ENCODE measurements at places on chromosomes 12 and 14.
A peak's percentile ranks its signal among the peaks of the same experiment; 100 is the strongest.

DNA sequence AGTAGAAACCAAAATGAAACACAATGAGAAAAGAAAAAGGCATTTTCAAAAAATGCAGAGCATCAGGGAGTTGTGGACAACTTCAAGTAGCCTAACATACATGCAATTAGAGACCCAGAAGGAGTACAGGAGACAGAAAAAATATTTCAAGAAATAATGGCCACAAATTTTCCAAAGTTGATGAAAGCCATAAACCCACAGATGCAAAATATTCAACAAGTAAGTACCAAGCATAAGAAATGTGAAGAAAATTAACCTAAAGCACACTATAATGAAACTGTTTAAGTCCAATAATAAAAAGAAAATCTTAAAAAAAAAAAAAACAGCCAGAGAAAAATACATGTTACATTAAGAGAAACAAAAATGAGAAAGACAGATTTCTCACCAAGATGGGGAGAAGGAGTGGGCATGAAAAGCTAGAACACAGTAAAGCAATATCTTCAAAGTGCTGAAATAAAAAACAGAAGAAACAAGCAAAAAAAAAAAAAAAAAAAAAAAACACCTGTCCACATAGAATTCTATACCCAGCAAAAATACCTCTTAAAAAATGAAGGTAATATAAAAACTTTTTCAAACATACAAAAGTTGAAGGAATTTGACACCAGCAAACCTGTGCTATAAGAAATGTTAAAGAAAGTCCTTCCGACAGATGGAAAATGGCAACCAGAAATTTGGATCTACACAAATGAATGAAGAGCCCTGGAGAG, 77.1 kb downstream of the PRKAB1 start:
- no peaks in the 10 kb centered on the region for H3K4me1 ChIP-seq
- peaks cover 2% of the 10 kb centered on the region for H3K36me3 ChIP-seq
- H3K27ac ChIP-seq: no peak overlapping the region
- no peak overlapping the region for H3K4me3 ChIP-seq
- DNase-seq: no peak

DNA sequence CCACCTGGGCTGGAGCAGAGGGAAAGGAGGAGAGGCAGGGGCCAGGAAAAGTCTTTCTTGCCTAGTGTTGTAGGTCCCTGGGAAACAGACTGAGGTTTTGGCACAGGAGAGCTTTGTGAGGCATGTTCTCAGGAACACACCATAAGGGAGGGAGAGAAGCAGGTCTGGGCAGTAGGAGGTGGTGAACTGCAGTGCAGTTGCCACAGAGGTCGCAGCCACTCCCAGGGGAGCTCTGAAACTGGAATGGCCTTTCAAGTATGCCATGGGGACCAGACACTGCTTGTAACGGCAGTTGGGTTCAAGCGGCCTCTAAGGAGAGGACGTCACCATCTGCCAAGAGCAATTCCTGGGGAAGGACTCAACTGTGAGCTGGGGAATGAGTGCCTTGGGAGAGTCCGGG, 35.4 kb upstream of the NKX2-8 start:
- no peak overlapping the region for H3K4me3 ChIP-seq
- H3K27ac ChIP-seq: no peak overlapping the region
- H3K4me1 ChIP-seq: no peaks in the 10 kb centered on the region
- no peak for DNase-seq
- no peaks in the 10 kb centered on the region for H3K27me3 ChIP-seq
- peaks cover 2% of the 10 kb centered on the region for H3K36me3 ChIP-seq

DNA sequence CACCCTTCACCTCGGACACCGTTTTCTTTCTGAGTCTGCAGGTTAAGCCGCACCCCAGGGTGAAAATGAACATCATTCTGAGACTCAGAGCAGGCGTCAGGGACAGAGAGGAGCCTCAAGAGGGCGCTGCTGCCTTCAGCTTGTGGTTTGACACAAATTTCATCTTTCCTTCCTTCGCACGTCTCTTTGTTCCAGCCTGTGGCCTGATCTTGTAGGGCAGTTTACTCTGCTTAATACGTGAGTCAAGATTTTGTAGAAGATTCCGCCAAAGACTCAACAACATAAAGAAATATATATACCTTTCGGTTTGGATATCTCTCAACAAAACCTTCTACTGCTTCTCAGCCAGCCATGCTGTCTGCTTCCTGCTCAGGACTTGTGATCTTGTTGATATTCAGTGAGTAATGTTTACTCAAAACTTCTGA, 329.3 kb upstream of the OR4E1 start:
- DNase-seq: peak; percentile 52
- H3K27me3 ChIP-seq: no peaks in the 10 kb centered on the region
- peak overlapping the region; percentile 70 for H3K4me3 ChIP-seq

DNA sequence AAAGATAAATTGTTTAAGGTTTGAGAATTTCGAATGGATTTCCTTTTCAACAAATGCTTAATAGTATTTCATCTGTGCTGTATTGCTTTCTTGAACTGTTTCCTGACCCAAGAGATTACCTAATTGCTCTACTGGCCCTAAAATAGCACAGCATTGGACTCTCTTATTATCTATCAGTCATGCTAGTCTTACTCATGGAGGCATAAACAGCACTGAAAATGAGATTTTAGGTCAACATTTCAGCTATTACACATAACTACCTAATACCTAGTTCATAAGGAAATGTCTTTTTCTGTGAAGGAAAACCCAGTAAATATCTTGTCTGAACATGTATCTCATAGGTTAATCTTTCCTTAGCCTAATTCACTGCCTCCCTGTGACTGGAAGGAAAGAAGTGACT, 4.3 kb upstream of the ABCD2 start:
- H3K27ac ChIP-seq: no peak overlapping the region
- H3K27me3 ChIP-seq: no peaks in the 10 kb centered on the region
- H3K4me3 ChIP-seq: no peak overlapping the region
- peaks cover 46% of the 10 kb centered on the region for H3K4me1 ChIP-seq

DNA sequence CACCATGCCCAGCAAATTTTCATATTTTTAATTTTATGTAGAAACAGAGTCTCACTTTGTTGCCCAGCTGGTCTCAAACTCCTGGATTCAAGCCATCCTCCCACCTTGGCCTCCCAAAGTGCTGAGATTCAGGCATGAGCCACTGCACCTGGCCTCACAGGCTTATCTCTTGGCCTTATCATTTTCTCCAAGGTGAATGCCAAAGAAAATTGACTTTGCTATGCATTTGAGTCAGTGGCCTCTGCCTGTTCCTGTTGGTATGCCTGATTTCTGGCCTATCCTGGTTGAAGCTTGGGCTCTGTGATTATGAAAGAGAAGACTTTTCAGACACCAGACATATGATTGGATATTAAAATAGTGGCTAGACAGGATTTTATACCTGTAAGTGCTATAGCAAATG, 34.2 kb downstream of the MANSC1 start:
- H3K27me3 ChIP-seq: peaks cover 31% of the 10 kb centered on the region
- H3K4me1 ChIP-seq: no peaks in the 10 kb centered on the region
- DNase-seq: no peak
- H3K36me3 ChIP-seq: no peaks in the 10 kb centered on the region
- H3K27ac ChIP-seq: no peak overlapping the region

GRCh38 chr14:105313381-105314286, 914 bp upstream of the PACS2 start:
- peaks cover 4% of the 10 kb centered on the region for H3K36me3 ChIP-seq
- no peak for DNase-seq
- peak overlapping the region; percentile 83 for H3K27ac ChIP-seq

GRCh38 chr14:60561845-60562746, 53.1 kb downstream of the SIX6 start:
- no peaks in the 10 kb centered on the region for H3K4me1 ChIP-seq
- no peaks in the 10 kb centered on the region for H3K36me3 ChIP-seq
- DNase-seq: no peak
- H3K4me3 ChIP-seq: no peak overlapping the region
- peaks cover 10% of the 10 kb centered on the region for H3K27me3 ChIP-seq

- H3K4me1 ChIP-seq: no peaks in the 10 kb centered on the region
- H3K27me3 ChIP-seq: peaks cover 22% of the 10 kb centered on the region
- DNase-seq: no peak
- no peak overlapping the region for H3K4me3 ChIP-seq
Measured at GRCh38 chr12:28027947-28028724, 55.6 kb upstream of the PTHLH start.

DNA sequence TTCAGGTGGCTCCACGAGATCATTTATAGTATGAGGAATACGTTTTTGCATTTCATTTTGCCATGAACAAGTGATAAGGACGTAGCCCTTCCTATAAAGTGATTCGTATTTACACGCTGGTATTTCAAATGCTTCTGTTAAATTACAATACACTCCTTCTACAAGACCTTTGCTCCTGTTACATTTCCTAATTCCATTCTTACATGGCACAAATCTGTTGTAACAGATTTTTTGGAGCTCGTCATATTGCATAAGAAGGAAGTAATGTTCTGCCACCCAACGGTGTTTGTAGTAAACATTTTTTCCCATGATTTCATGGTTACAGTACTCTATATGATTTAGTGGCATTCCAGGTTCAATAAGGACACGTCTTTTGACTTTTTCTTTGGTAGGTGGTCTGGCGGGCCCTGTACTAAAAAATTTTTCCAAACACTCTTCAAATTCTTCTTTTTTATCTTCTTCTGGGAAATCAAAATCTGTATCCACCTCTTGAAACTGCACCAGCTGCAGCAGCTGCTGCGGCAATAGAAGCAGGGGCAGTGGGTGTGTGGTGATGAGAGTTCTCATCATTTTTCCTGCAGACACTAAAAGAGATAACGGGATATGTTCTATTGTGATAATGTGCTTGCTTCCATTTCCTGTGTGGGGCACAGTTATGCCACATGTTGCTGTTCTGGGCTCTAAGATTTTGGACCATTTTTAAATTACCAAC, 4.2 kb downstream of the RNASE9 start:
- H3K27ac ChIP-seq: no peak overlapping the region
- H3K4me1 ChIP-seq: no peaks in the 10 kb centered on the region
- DNase-seq: no peak
- no peaks in the 10 kb centered on the region for H3K36me3 ChIP-seq

- H3K4me1 ChIP-seq: peaks cover 63% of the 10 kb centered on the region
- H3K27ac ChIP-seq: peak overlapping the region; percentile 90
- peaks cover 10% of the 10 kb centered on the region for H3K36me3 ChIP-seq
- H3K27me3 ChIP-seq: no peaks in the 10 kb centered on the region
- peak overlapping the region; percentile 76 for H3K4me3 ChIP-seq
Measured at GRCh38 chr14:24314377-24315193, 3.3 kb downstream of the LTB4R start.

DNA sequence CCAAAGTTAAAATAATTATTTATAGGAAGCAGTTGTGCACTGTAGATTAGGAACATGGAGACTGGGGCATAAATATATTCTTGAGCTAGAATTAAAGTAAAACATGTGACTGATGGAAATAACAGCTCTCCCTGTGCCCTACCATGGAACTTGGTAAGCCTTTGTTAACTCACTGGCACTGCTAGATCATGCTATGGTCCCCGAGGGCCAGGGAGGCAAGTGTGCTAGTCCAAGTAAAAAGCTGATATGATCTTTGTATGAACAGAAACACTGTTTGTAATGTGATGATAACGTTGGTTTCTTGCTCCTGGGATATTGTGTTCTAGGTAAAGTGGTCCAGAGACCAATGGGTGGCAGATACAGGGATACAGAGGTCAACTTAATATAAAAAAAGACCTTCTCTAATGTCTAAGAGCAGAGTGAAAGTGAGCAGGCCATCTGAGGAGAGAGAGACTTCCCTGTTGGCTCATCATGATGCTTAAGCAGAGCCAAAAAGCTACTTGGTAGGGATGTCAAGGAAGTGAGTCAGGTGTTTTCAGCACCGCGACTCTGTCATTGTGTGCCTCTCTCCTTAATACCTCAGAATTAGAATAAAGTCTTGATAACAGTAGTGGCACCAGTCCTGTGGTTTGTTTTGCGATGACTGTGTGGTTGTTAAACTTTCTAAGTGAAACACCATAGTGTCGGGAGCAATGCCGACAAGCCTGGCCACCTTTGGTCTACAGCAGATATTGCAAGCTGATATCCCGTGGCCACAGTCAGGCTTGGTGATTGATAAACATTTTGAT, 27.6 kb downstream of the BICD1 start:
- H3K27ac ChIP-seq: no peak overlapping the region
- peaks cover 2% of the 10 kb centered on the region for H3K36me3 ChIP-seq
- no peaks in the 10 kb centered on the region for H3K27me3 ChIP-seq
- peaks cover 18% of the 10 kb centered on the region for H3K4me1 ChIP-seq

DNA sequence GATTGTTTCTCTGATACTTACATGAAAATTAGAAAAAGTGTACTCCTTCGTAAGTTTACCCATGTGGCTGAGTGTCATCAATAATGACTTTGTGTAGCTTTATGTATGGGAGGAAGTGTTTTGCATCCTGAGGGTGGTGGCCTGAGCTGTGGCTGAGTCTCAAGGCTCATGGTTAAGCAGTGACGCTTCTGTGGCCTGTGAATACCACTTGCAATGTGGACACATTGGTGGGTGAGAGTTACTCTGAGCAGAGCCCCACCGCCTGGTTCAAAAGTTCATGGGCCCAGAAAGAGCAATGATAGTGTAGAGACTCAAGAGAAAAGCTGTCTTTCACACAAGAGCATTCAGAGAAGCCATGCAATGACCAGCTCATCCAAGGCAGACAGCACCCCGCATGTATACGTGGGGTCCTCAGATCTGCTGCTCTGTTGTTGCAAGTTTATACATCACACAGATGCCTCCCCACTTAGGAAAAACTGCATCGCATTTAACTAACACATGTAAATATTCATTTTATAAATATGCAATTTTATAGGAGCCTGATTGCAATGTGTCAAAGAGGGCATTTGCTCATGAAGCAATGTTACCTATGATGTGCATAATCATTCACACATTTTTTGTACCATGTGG, 55.1 kb upstream of the FRMD6 start:
- DNase-seq: peak; percentile 11
- peaks cover 7% of the 10 kb centered on the region for H3K4me1 ChIP-seq
- no peak overlapping the region for H3K4me3 ChIP-seq
- H3K27me3 ChIP-seq: peaks cover 44% of the 10 kb centered on the region

DNA sequence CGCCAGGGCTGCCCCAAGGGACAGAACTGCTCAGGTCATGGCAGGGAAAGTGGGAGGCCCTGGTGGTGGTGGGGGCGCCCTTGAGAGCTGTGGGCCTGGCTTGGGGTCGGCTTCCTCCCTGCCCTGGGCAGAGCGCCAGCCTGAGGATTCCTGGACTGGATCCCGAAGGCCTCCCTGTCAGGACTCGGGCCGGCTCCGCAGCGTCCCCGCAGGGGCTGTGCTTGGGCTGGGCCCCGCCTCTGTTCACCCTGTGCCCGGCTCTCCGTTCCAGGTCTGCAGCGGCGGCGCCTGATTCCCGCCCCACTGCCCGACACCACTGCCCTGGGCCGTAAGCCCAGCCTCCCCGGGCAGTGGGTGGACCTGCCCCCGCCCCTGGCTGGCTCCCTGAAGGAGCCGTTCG, 39.9 kb downstream of the KIF26A start:
- DNase-seq: no peak
- no peak overlapping the region for H3K4me3 ChIP-seq
- peaks cover 9% of the 10 kb centered on the region for H3K27me3 ChIP-seq
- no peaks in the 10 kb centered on the region for H3K36me3 ChIP-seq
- H3K4me1 ChIP-seq: no peaks in the 10 kb centered on the region

GRCh38 chr14:96083667-96084320, 44.6 kb downstream of the C14orf132 start:
- no peak overlapping the region for H3K4me3 ChIP-seq
- no peak overlapping the region for H3K27ac ChIP-seq
- H3K4me1 ChIP-seq: no peaks in the 10 kb centered on the region
- peaks cover 87% of the 10 kb centered on the region for H3K27me3 ChIP-seq

- H3K4me3 ChIP-seq: peak overlapping the region; percentile 68
- H3K36me3 ChIP-seq: peaks cover 8% of the 10 kb centered on the region
- peak overlapping the region; percentile 88 for H3K27ac ChIP-seq
- peaks cover 59% of the 10 kb centered on the region for H3K4me1 ChIP-seq
- H3K27me3 ChIP-seq: no peaks in the 10 kb centered on the region
Measured at GRCh38 chr12:47360771-47361388, 281.1 kb upstream of the AMIGO2 start.
